ENCODE measurements at places on chromosomes 2 and 18. TPM values are rescaled to one million over a fixed set of nuclear protein-coding genes. Genes with fewer than 3 reads are reported as not detected.
A peak's percentile ranks its signal among the peaks of the same experiment; 100 is the strongest.

GRCh38 chr2:113376253-113376912 is 61.1 kb upstream of the ZNG1B start:
- no peak for DNase-seq

- no peak for DNase-seq
Observed at GRCh38 chr2:53886406-53887280, 26.9 kb upstream of the GPR75 start.

- no peak for DNase-seq
Observed at GRCh38 chr18:42508683-42509296, 553.8 kb downstream of the PIK3C3 start.

DNA sequence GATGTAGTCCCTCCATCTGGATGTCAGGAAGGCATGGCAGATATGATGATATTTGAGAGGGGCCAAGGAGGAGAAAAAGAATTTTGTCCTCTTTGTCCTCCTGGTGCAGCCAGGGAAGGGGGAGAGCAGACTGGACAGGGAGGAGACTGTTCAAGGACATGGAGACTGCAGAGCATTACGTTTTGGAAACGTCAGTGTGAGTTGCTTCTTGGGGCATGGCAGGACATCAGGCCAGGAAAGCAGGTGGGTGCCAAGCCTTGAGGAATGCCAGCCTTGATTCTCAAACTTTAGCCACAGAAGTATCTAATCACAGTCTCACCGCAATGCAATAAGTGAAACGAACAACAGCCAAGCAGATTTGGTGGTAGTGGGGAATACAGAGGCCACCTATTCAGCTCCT is 66.2 kb downstream of the BMP10 start:
- no peak for DNase-seq

DNA sequence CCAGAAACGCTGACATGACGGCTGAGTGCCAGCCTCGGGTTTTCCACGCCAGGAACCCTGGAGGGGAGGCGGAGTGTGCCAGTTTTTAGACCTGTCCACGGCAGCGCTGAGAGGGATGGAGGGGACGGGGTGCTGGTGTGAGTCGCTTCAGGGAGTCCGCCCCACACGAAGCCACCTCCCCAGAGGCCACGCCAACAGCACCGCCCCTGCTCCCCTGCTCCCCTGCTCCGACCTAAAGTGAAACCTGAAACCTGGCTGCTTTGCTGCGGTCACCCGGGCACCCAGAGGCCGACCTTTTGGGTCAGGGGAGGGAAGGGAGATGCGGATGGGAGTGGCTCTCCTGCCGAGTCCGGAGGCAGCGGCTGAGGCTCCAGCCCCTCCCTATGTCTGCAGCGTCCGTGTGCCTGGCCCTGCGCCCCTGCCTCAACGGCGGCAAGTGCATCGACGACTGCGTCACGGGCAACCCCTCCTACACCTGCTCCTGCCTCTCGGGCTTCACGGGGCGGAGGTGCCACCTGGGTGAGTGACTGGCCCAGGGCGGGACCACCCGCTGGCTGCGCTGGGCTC is 38.1 kb downstream of the SNED1 start:
- peak; percentile 34 for DNase-seq

GRCh38 chr2:219457784-219458369 is 23.2 kb downstream of the SPEG start:
- no peak for DNase-seq

DNA sequence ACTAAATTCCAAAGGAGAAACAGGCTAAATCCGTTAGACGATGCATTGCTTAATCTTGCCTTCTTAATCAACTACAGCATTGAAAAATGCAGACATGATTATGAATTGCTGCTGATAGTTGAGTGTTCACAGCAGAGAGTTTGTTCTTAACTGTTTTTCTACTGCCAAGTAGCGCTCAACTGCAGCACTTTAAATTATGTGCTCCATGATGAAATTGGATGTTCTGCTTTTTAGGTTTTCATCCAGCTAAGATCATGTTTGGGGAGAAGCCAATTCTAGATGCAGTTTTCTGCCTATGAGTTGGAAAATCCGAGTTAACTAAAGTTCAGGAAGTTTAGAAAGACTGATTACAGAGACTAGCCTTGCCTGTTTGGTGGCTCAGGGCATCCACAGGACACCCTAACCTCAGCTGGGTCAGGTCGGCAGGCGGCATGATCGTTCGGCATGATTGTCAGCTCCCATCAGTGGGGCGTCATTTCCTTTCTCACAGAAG is 119.4 kb upstream of the PIEZO2 start:
- no peak for DNase-seq

GRCh38 chr2:71070294-71071093 is 2.0 kb downstream of the NAGK start:
- DNase-seq, result no peak

GRCh38 chr2:218438596-218438995 is 19.7 kb downstream of the VIL1 start:
- DNase-seq, result no peak

- DNase-seq, result no peak
Observed at GRCh38 chr18:61833387-61833786, 59.4 kb downstream of the RNF152 start.

- DNase-seq, result no peak
Observed at GRCh38 chr2:29848566-29849310, 72.6 kb downstream of the ALK start.

DNA sequence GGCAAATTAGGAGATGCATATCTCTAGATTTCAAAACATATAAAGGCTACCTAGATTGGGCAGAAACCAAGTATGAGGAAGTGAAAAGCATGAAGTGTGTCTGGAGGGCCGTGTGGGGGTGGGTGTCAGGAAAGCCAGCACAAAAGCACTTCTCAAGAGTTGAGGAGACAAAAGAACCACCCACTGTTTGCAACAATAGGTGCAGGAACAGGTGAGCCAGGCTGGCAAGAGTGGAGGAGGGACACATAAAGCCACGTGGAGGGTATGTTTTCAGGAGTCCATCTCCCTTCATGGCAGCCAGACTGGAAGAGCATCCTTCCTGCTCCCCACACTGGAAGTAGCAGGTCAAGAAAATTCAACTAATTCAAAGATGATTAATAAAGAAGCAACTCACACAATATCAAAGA is 96.4 kb downstream of the CERS6 start:
- no peak for DNase-seq

DNA sequence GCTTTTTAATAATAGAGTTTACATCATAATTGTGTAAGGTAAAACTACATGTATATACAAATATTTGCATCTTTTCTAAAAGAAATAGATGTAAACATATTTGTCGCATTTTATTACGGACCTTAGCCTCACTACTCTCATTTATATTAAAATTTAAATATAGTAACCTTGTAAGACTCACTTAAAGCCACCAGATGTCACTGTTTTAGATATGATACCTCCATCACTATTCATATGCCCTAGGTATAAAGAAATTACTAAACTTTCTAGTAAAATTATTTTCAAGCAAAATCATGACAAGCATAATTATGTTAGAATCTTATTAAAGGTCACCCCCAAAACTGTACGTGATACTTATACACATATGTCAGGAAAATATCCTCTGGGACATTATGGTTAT is 674.3 kb upstream of the REG3G start:
- DNase-seq, result no peak

GRCh38 chr2:161088658-161089350 is 71.4 kb upstream of the TANK start:
- no peak for DNase-seq

DNA sequence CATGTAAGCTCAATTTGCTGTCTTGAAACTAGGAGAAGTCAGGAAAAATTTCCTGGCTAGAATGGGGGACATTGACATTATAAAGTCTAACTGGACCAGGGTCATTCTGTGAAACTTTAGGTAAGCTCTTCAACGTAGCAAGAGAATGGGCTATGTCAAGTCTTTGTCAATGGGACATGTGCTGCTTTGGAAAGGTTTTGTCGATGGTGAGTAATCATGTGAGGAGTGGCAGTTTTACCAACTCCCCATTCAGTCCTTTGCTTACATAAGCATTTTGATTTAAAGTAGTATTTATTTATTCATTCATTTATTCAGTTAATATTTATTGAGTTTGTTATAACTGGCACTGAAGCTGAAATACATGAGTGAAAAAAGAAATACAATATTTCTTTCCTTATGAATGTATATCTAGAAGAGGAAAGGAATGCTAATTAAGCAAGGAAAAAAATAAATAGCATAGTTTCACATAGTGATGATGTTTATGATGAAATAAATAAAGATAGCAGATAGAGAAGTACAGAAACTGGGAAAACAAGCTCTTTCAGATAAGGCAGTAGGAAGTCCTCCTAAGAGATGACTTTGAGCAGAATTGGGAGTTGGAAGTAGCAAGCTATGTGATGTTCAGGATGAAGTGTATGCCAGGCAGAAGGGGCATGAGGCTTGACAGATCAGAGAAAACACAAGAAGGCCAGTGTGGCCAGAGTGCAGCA is 25.4 kb upstream of the RAB27B start:
- DNase-seq, result no peak

- no peak for DNase-seq
Observed at GRCh38 chr2:159053161-159054031, 85.0 kb downstream of the TANC1 start.

DNA sequence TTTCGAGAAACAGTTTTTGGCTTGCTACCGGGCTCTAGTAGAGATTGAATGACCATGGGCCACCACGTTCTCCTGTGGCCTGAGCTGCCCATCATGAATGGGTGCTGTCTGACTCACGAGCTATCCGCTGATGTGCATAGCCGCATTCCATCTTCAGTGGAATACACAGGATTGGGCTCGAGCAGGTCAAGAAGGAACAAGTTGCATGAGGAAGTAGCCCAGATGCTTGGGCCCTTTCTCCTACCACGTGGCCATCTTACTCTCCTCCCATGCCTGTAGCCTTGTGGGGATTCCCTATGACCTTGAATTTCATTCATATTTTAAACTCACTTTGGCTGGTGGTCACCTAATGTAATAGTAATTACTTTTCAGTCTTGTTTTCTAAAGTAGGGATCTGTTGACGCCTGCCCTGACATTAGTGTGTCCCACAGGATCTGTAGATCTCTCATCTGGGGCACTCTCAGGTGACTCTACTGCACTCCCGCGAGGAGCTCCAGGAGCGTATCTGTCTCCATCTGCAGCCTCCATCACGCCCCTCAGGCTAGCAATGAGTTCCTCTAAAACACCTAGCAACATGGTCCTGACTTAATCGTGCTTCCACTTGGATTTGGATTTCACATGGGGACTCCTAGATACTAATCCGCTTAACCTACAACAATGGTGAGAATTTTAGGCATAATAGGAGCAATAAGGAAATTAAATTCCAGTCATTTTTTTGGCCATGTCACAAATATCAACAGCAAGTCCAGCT is 67.8 kb downstream of the PSMG2 start:
- DNase-seq, result no peak

- DNase-seq, result no peak
Observed at GRCh38 chr2:14563324-14563723, 69.2 kb upstream of the LRATD1 start.

DNA sequence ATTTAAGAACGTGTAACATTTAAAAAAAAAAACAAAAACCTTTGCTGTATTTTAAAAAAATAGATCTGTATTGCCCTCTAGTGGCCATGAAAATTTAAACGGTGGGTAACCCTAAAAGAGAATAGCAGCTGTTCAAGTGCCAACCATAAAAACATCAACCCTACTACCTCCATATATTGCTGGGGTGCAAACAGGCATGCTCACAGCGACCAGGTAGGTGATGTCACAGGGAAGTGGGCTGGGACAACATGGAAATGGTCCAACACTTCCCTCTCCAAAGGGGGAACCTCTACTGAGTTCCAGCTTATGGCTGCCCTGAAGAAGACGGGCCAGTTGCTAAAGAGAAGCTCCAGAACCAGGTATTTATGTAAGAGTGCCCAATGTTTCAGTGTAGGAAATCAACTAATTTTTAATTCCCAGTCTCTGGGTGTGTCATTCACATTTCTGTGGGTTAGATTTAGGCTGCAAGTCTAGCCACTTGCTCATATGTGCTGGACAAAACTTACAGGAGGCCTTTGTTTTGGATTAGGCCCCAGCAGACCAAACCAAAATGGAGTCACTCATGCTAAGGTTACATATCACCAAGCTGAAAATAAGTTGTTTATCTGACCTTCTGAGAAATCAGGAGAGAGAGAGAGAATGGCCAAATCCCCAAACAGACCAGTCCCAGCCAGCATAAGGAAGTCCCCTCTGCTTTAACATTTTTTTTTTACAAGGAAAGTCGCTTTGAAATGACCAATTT is 54.5 kb downstream of the SKA1 start:
- DNase-seq, result no peak

- no peak for DNase-seq
Observed at GRCh38 chr18:8006979-8007378, 439.9 kb downstream of the PTPRM start.

GRCh38 chr2:26938399-26939118 is 31.9 kb upstream of the MAPRE3 start:
- DNase-seq, result no peak

- DNase-seq, result no peak
Observed at GRCh38 chr18:75915941-75916623, 488.6 kb upstream of the SMIM21 start.

- DNase-seq, result no peak
Observed at GRCh38 chr2:105798595-105798994, 53.9 kb downstream of the NCK2 start.

GRCh38 chr18:5966514-5966913 is 71.2 kb upstream of the TMEM200C start:
- DNase-seq, result no peak

GRCh38 chr18:48034651-48035555 is 104.4 kb upstream of the SMAD2 start:
- DNase-seq, result no peak

DNA sequence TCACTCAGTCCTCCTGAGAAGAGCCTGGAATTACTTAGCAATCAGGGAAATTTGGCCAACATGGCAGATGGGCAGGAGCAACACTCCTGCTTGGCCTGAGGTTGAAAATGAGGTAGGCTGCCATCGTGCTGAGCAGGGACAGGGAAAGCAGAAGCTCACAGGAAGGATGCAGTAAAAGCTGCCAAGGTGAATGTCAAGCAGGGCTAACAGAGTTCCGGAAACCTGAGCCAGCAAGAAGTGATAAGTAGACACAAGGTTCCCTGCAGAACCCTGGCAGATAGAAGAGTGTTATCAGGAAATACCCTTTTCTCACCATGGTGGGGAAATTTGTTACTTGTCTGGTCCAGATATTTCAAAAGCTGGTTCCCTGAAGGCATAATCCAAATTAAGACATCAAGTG is 454.3 kb upstream of the MEX3C start:
- DNase-seq, result no peak

GRCh38 chr18:34697891-34698290 is 12.2 kb upstream of the DTNA start:
- no peak for DNase-seq

CELF4 gene
- 0.08 TPM for total RNA-seq

SOCS6 gene
- 10.4 TPM for total RNA-seq

ELOA2 gene
- total RNA-seq, result not detected

FN1 gene
- 859 TPM for total RNA-seq

EN1 gene
- total RNA-seq, result not detected

TRIM54 gene
- total RNA-seq, result not detected

CD28 gene
- total RNA-seq, result 0.93 TPM

TMEM198 gene
- 1.8 TPM for total RNA-seq

NTSR2 gene
- not detected for total RNA-seq

LCT gene
- total RNA-seq, result not detected

GPN1 gene
- 12.6 TPM for total RNA-seq

NAT8 gene
- 10.7 TPM for total RNA-seq

HJURP gene
- 0.08 TPM for total RNA-seq

SMCHD1 gene
- 42.9 TPM for total RNA-seq

RAB31 gene
- 11.6 TPM for total RNA-seq
